ENCODE measurements at places on chromosomes 4 and X.

DNA sequence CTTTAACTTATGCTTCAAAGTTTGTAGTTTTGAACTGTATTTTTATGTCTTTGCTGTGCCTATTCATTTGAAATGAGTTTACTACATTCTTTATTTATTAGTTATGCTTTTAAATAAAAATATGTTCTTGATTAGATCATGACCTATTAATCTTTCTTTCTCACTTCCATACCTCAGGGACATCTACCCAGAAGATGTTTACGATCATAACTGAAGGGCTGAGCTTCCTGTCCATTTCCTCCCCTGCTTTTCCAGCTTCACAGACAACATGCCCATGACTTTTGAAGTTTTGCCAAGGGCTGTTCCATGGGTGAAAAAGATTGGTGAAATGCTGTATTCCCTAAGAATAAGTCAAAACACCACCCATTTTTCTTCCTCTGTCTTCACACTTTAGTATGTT lies 99.7 kb upstream of the DDIT4L start:
- DNase-seq, result no peak

DNA sequence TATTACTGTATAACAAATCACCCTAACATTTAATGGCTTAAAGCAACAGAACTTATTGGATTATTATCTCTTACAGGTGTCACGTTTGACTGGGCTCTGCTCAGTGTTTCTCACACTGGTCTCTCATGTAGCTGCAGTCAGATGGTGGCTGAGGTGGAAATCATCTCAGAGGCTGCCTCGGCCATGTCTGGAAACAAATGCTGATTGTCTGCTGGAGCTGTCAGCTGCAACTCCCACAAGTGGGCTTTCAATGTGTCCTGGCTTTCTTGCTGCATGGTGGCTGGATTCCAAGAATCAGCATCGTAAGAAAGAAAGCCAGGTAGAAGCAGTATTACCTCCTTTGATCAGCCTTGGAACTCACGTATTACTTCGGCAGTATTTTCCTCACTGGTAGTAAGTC lies 277.6 kb downstream of the SPANXN1 start:
- DNase-seq, result no peak

GRCh38 chrX:69503782-69504625 lies at the start of gene NALF2:
TSS of gene NALF2 (plus strand) at chrX:69504326. CDS start at chrX:69505283, 957 bp downstream.
- DNase-seq, result no peak

GRCh38 chr4:166169111-166169510 lies 296.1 kb downstream of the TLL1 start:
- no peak for DNase-seq
